Gastroesophageal sphincter (tissue), 4 donors: ENCODE measurements at places on chromosomes 16 and 17. TPM values are rescaled to one million over a fixed set of nuclear protein-coding genes. Genes with fewer than 3 reads are reported as not detected.

The TEKT3 gene
- total RNA-seq, result not detected

The TSNAXIP1 gene
- total RNA-seq, result 2.4 TPM

The WFIKKN1 gene
- not detected for total RNA-seq

The NKD1 gene
- total RNA-seq, result 39.5 TPM

The ADAD2 gene
- total RNA-seq, result 0.47 TPM

The PRAC1 gene
- not detected for total RNA-seq

The NTN1 gene
- 117 TPM for total RNA-seq

The ODAD4 gene
- 0.94 TPM for total RNA-seq

The CD300A gene
- 2.0 TPM for total RNA-seq

The PSKH1 gene
- 14.7 TPM for total RNA-seq

The HSD11B2 gene
- 0.19 TPM for total RNA-seq

The OTOP2 gene
- not detected for total RNA-seq

The CD300LF gene
- not detected for total RNA-seq

The XAF1 gene
- 11.0 TPM for total RNA-seq

The SLC43A2 gene
- total RNA-seq, result 16.8 TPM

The HAS3 gene
- 3.3 TPM for total RNA-seq

The ZCCHC14 gene
- 24.9 TPM for total RNA-seq

The PRSS22 gene
- not detected for total RNA-seq

The SYCE1L gene
- total RNA-seq, result 0.67 TPM

The PRDM7 gene
- total RNA-seq, result not detected

The KRTAP4-3 gene
- not detected for total RNA-seq

The KRTAP3-1 gene
- not detected for total RNA-seq

The PIP4K2B gene
- total RNA-seq, result 51.6 TPM
